ELR (cell line): ENCODE measurements at places on chromosomes 16 and 17.
A peak's percentile ranks its signal among the peaks of the same experiment; 100 is the strongest.

DNA sequence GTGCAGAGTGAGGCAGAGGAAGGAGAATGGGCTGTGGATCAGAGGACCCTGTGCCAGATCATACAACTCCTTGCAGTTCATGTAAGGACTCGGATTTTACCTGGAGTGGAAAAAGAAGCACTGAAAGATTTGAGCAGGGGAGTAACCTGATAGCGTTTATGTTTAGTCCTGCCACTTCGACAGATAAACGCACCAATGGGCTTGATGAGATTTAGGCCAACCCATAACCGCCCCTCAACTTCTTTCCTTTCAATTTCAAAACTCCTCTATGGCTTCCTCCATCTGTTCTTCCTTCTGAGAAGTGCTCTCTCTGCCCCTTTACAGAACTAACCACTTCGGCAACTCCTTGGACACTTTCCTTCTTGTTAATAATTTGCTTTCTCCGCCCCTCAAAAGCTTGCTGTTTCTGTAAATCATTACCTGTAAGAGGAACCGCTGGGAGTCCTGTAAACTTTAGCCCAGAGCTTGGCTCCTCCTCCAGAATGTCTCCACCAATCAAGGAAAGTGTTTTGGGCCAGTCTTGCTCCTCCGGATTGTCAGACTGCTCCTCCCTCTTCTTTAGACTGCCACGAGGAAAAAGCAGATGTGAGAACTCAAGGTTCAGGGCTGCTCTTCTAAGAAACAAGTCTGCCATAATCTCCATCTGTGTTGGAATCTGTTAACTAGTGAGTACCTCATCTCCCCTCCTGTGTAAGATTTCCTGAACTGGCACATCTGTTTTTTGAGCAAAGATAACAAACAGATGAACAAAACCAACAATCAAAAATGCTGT is at the start of gene ACSM3:
Gene ACSM3, plus strand, starts transcription at position 554 of the 772 bp plus-strand sequence. CDS start 6,021 bp downstream, outside the sequence.
- DNase-seq = peak; percentile 78

DNA sequence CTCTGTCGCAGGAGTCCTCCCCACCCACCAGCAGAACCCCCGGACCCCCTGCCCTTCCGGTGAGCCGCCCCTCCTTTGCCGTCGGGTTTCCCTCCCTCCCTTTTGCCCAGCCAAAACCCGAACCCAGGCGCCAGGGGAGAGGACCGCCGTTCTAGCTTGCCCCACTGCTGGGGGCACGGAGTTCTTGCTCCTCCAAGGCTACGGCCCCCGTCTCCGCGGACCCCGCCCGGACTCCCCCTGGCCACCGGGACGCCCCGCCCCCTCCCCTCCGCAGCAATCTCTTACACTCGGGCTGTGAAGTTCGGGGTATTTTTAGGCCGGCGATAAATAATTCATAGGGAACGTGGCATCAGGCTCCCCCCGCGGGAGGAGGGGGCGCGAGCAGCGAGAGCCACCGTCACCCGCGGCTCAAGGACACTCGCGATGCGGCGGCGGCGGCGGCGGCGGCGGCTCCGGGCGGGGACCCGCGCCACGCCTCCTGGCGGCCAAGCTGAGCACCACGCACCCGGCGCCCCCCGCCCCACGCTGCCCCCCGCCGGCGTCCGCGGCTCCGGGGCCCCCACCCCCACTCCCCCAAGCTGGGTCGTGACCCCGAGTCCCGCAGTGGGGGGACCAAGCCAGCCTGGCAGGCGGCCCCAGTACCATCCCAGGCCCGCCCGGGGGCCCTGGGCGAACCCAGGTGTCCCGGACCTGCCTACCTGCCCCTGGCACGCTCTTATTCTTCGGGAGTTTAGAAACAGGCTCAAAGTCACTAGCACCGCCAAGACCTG is at the start of gene GRIN2C:
Gene GRIN2C, minus strand, starts transcription at position 427 of the 770 bp plus-strand sequence. CDS start 4,793 bp downstream, outside the sequence.
- DNase-seq = no peak

GRCh38 chr17:79315358-79316105 is 240.9 kb downstream of the ENGASE start:
- no peak for DNase-seq

GRCh38 chr17:65627891-65628643 is 66.6 kb upstream of the AXIN2 start:
- peak; percentile 89 for DNase-seq

DNA sequence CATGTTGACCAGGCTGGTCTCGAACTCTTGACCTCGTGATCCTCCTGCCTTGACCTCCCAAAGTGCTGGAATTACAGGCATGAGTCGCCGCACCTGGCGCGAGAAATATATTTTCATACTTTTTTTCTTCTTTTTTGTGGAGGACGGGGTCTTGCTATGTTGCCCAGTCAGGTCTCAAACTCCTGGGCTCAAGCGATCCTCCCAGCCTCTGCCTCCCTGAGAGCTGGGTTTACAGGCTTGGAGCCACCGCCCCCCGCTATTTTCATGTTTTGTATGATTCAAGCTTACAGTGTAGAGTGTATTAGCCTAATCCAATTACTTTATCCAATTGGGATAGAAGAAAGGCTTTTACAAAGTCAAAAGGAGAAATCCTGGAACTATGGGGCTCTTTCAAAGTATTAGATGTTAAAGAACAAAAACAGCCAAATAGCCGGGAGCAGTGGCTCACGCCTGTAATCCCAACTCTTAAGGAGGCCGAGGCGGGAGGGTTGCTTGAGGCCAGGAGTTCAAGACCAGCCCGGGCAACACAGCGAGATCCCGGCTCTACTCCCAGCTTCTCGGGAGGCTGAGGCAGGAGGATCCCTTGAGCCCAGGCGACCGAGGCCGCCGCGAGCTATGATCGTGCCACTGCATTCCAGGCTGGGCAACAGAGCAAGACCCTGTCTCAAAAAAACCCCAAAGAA is 1.4 kb upstream of the MAP1LC3B start:
- no peak for DNase-seq

- no peak for DNase-seq
These were observed 30.4 kb downstream of the RAI1 start for GRCh38 chr17:17711641-17712162.

DNA sequence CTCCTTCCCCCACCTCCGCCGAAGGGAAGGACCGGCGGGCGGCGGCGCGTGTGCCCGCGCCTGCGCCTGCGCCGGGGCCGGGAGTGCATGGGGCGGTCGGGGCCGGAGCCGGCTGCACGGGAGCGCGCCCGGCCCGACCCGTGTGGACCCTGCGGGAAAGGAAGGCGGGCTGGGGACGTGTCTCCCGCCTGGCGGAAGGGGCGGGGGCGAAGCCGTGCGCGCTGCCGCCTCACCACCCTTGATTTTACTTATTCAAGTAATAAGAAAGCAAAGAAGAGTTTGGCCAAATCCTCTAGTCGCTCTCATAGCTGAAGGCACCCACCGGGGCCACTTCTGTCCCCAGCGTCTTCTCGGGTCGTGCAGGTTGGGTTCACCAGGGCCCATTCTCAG is 596 bp upstream of the PFN1 start:
- DNase-seq = peak; percentile 91

GRCh38 chr17:67990909-67991308 is 5.4 kb downstream of the C17orf58 start:
- DNase-seq = no peak

DNA sequence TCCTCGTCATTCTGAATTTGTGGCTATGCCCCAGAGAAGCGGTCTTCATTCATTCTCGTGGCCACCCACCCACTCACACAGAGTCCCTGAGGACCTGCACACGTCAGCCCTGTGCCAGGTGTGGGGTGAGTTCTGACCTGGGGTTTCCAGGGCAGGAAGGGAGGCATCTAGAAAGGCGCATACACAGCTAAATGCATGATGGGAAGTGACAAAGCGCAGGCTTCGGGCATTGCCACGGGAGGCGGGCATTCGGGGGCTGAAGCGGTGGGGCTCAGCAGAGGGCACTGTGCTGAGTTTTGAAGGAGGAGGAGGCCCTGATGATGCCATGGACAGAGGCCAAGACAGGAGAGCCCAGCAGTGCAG is 10.9 kb downstream of the UBALD2 start:
- DNase-seq = no peak

GRCh38 chr16:149024-149660 is 3.3 kb upstream of the HBZ start:
- peak; percentile 31 for DNase-seq

GRCh38 chr17:65022751-65023700 is 33.5 kb downstream of the GNA13 start:
- peak; percentile 93 for DNase-seq

GRCh38 chr16:28291651-28292626 is at the start of gene SBK1:
SBK1 (plus strand) TSS chr16:28292525; CDS start chr16:28317392, 24,867 bp downstream.
- peak; percentile 74 for DNase-seq

DNA sequence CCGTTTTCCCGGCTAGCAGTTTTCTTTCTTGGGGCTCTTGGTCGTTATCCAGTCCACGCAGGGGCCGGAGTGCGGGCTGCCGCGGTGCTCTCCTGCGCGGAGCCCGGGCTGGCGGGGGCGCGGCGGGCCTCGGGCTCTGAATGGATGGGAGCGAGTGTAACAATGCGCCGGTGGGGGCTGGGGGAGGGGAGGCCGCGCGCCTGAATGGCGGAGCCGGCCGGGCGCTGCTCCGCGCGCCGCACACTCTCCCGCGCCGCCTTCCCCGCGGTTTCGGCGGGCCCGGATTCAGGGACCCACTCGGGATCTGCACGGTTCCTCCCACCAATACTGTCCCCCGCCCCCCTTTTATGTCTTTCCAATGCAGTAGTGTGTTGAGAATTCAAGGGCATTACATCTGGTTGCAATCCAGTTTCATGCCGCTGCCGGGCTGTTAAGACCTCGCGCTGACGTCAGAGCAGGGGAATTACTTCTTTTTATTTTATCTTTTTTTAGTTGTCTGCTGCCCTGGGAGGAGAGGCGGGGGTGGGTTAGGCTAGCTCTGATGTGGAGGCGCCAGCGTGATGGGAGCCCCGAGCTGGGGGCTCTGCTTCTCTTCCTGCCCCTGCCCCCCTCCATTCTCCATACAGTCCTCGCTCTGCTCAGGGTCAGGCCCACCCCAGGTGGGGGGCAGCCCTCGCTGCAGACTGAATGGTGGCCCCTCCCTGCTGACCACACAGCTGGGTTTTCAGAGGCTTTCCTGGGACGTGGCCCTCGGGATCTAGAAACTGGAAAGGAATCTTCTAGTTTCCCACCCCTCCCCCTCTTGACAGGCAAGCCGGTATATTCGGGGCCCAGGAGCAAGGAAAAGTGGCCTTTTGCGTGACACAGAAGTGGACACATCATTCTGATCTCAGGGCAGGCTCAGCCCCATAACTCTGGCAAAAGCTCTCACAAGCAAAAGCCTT is 1.8 kb downstream of the RAI1 start:
- peak; percentile 79 for DNase-seq

DNA sequence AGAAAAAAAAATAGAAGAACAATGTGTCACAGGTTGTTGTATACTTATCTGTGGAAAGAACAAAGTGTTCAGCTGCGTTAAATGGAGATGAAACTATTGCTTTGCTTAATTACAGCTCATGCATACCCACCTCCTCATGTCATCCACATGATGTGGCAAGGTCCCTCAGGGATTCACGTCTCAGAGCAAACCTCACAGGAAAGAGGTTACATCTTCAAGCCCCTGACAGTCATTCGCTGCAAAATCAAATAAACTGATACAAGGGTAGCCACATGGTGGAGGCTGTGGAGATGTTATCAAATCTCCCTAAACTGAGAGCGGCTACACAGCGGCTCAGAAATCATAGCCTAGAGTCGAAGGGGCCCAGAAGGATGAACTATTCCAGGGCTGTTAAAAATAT is 21.1 kb downstream of the GINS3 start:
- DNase-seq = peak; percentile 53

- DNase-seq = peak; percentile 80
These were observed 13.1 kb upstream of the MSI2 start for GRCh38 chr17:57243171-57243622.

DNA sequence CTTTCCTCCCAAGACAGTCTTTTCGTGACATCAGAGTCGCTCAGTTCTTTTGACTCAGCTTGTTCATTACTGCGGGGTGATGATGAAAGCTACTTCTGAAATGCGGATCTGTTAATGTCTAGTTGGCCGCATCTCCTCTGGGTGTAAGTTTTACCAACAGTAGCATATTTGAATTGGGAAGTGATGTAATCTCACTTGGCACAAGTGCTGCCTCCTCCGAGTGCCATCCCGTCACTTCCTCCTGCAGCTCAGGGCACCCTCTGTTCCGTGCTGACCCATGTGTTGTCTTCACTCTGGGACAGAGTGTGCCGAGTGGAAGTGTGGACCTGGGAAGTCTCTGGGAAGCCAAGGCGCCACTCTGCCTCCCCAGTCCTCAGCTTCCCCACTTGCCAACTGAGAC is 8.9 kb downstream of the ADAD2 start:
- peak; percentile 28 for DNase-seq

DNA sequence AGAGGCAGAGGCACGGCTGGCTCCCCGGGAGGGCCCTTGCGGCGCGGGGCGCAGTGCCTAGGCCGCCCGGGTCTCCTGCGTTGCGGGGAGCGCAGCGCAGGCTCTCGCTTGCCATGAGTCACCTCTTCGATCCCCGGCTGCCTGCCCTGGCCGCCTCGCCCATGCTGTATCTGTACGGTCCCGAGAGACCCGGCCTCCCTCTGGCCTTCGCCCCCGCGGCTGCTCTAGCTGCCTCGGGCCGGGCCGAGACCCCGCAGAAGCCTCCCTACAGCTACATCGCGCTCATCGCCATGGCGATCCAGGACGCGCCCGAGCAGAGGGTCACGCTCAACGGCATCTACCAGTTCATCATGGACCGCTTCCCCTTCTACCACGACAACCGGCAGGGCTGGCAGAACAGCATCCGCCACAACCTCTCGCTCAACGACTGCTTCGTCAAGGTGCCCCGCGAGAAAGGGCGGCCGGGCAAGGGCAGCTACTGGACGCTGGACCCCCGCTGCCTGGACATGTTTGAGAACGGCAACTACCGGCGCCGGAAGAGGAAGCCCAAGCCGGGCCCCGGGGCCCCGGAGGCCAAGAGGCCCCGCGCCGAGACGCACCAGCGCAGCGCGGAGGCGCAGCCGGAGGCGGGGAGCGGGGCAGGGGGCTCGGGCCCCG is 390 bp downstream of the FOXL1 start:
- DNase-seq = peak; percentile 87

DNA sequence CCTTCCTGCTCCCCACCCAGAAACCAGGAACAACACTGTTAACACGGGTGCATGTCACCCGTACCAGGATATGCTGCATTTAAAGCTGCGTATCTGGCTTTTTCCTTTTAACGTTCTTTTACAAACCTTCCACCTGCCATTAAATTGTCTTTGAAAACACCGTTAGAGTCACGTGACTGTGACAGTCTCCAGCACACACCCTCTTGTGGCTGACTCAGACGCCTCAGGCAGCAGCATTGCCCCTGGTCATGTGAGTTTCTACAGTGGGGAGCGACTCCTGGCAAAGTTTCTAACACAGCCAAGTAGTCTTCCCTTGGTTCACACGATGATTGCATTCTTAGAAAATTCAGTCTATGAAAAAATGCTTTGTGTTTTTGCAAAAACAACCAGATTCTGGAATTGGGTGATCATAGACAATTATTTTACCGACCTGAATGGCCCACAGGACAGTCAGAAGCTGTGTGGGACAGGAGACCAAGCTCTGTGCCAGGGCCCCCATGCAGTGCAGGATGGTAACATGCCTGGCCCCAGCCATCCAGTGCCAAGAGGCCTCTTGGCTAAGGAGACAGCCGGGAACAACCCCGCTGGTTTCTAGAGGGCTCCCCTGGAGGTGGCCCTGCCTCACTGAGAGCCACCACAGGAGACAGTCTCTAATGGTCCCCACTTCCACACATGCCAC is 199.1 kb downstream of the KATNIP start:
- peak; percentile 93 for DNase-seq

GRCh38 chr16:81830845-81831540 is 51.9 kb downstream of the PLCG2 start:
- DNase-seq = no peak
